Astrocyte of the hippocampus (primary cell): ENCODE measurements at places on chromosomes 6 and 20.

DNA sequence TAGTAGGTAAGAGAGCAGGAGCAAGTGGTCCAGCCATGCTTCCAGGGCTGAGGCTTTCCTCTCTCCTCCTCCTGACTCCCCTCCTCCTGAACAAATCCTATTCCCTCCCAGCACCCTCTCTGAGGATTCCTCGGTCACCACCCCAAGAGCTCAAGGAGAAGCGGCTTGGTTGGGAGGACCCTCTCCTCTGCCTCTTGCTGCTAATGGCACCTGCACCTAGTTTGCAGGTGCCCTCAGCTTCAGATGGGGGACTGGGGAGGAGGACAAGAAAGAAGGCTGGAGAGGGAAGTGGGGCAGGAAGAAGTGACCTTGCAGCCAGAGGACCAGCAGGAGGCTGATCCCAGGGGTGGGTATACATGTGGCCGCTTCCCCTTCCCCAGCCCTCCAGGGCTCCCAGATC is 17.5 kb downstream of the NCR2 start:
- no peak for DNase-seq

DNA sequence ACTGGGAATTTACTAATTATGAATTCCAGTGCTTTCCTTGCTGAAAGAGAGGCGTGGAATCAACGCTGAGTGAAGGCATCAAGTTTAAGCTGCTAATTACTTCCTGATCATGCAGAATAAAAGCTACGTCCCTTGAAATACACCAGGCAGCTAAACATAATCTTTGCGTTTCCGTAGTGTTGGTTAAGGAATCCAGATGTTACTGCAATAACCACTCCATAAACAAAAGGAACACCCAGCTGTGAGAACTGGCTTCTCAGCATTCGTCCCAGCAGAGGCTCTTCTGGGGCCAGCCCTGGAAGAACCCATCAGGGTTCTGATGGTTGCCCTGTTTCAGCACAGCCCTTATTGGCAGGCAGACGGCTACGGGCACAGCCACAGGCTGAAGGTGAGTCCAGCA is 111.4 kb downstream of the CDH26 start:
- no peak for DNase-seq

- DNase-seq = no peak
Measured at GRCh38 chr20:48096212-48096875, 311.1 kb upstream of the SULF2 start.

DNA sequence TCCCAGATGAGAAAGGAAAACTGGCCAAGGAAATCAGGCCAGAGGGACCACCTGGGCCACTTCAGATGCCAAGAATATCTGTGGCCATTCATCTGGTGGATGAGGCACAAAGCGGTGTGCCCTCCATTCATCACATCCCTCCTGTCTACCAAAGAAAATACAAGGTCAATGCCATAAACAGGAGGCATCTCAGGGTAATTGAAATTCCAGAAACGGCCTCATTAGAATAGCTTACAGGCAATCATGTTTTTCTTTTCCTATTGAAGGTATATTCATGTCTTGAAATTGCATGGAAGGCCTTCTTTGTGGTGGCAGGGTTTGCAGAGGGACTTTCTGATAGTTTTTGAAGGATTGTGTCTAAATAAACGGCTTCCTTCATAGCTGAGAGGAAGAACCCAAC is 578.3 kb downstream of the HAO1 start:
- DNase-seq = no peak

DNA sequence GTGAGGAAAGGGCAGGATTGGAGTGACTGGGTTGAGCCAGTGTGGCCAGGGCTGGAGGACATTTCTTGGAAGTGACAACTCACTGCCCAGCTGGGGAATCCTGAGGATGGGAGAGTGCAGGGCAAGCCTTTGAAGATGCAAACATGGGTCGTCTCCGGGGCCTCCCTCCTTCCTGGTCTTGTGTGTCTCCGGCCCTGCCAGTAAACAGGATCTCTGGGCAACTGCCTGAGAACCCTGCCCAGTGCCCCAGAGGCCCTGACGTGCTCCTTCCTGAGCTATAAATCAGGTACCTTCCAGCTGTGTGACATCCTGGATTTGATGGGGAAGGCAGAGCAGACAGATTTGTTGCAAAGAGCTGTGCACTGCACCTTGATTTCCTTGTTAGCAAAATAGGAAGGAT is 12.9 kb upstream of the TCF15 start:
- no peak for DNase-seq

- DNase-seq = no peak
Measured at GRCh38 chr6:42935322-42935721, 6.0 kb downstream of the CNPY3 start.

GRCh38 chr20:57448764-57449354 is 57.7 kb downstream of the RBM38 start:
- DNase-seq = no peak

- no peak for DNase-seq
Measured at GRCh38 chr20:14984768-14985622, 647.6 kb upstream of the FLRT3 start.

GRCh38 chr6:158955255-158955654 is 44.7 kb downstream of the RSPH3 start:
- no peak for DNase-seq

DNA sequence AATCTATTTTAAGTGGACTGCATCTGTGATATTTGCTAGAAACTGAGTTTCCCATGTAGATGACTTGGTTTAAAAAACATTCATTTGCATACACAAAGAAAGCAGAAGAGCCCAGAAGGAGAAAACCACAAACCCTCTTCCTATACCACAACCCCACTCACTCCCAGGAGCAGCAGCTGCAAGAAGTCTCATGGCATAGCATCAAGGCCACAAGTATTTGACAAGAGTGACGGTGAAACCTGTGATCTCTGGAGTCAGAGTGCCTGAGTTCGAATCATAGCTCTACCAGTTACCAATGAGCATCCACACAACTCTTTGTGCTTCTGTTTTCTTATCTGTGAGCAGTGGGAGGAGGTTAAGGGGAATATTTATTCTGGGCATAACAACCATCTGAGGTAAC is 44.7 kb upstream of the SIRPG start:
- DNase-seq = peak; percentile 30

DNA sequence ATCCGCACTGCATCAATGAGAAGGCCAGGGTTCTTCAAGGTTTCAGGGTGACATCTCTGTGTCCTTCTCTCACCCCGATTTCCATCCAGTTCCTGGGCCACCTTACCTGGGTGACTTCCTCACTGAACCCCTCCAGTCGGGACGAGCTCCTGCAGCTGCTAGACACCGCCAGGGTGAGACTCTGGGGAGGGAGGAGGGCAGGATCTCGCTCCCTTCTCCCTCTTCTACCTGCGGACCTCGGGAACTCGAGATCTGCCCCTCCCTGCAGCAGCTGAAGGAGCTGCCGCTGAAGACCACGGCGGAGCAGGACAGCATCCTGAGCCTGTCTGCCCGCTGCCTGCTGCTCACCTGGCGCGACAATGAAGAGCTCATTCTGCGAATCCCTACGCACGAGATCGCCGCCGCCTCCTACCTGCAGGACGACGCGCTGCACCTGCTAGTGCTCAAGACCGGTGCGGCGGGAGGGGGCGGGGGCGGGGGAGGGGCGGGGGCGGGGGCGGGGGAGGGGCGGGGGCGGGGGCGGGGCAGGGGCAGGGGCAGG is 7.5 kb downstream of the CCM2L start:
- DNase-seq = no peak

DNA sequence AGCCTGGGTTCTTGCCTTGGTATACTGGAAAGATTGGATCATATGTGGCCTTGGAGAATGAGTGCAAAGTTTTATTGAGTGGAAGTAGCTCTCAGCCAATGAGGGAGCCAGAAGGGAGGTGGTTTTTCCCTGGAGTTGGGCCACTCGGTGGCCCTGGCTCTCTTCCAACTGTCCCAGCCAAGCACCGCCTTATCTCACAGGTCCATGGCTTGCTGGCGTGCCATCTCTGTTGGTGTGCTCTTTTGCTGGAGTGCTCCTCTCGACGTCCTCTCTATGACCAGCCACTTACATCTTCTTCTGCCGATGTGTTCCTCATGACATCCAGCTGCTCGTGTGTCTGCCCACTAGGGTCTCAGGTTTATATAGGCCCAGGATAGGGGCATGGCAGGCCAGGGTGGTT is 505.9 kb upstream of the SYNCRIP start:
- DNase-seq = no peak

GRCh38 chr6:91941838-91942237 is 1355.0 kb upstream of the MAP3K7 start:
- no peak for DNase-seq

GRCh38 chr6:145904391-145904790 is 59.8 kb downstream of the SHPRH start:
- DNase-seq = no peak

GRCh38 chr20:3670511-3670910 is 7.3 kb upstream of the GFRA4 start:
- no peak for DNase-seq

GRCh38 chr6:30219244-30219643 is 6.0 kb upstream of the TRIM26 start:
- peak; percentile 70 for DNase-seq

DNA sequence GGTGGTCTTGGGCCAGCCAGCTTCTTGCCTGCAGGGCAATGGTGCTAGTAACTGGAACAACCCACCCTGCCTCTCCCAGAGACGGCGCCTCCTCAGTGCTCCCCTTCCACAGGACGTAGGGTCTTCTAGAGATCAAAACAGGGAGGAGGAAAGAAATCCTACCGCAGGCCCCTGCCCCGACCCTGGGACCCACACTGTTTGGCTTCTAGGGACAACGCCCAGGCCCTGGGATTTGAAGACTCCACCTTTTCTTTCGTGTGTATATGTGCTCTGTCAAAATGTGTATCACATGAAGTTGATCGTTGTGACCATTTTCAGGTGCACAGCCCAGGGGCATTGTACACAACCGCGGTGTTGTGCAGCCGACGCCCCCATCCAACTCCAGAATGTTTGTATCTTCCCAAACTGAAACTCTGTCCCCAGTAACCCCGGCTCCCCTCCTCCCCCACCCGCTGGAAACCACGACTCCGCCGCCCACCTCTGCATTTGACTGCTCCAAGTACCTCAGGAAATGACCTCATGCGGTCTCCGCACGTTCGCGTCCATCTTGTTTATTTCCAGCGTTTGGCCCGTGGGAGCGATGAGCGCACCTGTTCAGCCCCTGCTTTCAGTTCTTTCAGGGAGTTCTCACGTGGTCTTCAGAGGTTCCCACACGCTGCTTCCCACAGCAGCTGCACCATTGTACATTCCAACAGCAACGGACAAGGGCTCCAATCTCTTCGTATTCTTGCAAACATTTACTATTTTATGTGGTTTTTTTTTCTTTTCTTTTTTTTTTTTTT is 3.4 kb upstream of the BHLHE23 start:
- no peak for DNase-seq

GRCh38 chr6:16201706-16202105 is 36.7 kb upstream of the GMPR start:
- no peak for DNase-seq

DNA sequence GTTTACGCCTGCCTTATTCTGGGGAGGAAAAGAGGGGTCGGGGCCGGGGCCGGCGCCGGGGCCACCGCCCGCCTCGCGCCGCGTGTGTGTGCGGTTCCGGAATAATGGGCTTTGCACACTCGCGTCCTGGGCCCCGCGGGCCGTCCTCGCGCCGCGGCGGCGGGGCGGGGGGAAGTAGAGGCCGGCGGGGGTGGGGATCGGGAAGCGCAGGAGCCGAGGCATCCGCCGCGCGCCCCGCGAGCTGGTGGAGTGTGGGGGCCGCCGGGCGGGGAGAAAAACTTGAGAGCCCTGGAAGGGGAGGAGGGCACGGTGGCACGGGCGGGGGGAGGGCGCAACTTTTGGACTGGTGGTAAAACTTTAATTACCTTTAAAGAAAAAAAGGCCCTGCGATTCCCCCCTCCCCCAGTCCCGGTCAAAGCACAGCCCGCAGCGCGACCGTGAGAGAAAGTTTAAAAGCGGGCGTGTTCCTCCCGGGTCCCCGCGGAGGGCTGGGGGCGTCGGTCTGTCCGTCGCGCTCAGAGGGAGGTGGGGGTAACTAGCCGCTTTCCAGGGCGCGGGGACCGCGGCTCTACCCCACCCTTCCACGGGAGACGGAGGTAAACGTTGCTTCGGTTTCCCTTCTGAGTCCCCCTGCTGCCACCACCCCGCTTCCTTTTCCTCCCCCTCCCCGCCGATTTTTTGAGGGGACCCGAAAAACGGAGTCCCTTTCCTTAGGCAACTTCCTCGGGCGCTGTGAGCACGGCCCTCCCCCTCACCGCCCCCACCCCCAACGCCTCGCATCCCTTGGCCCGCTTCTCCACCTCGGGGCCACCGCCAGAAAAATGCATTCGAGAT is 1.9 kb downstream of the L3MBTL3 start:
- DNase-seq = peak; percentile 44

DNA sequence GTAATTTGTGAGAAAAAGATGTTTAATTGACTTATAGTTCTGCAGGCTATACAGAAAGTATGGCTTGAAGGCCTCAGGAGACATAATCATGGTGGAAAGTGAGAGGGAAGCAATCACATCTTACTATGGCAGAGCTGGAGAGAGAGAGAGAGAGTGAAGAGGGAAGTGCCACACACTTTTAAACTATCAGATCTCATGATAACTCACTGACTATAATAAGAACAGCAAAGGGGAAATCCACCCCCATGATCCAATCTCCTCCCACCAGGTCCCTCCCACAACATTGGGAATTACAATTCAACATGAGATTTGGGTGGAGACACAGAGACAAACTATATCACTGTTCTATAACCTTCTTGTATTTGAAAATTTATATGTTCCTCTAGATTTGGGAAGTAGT is 117.2 kb upstream of the BMP5 start:
- DNase-seq = no peak

- DNase-seq = no peak
Measured at GRCh38 chr6:148435386-148435785, 92.7 kb downstream of the SASH1 start.

DNA sequence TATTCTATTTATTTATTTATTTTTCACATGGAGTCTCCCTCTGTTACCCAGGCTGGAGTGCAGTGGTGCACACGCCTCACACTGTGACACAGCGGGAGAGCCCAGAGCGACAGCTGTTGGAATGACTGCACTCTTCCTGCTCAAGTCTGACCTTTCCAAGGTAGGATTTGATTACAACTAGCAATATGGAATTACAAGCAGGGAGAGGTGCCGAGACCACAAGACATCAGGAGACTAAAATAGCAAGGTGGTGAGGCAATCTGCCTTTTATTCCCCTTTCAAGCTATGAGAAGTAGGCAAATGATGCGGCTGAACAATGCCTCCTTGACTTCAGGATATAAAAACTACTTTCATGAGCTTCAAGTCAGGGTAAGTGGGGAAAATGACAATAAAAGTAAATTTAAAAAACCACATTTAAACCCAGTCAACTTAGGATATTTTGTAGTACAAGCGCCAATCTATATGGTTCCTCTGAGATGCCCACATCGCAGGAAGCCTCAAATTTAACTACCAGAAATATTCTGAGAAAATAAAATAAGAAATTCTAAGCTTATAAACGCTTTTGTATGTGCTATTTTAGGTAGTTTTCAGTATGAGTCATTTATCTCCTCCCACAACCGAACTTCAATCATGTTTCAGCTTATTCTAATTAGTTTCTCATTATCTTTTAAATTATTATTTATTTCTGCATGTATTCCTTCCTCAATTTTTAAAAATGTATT is 146.9 kb upstream of the SGK1 start:
- DNase-seq = peak; percentile 90

- DNase-seq = peak; percentile 33
Measured at GRCh38 chr6:44771647-44772415, 384.3 kb downstream of the CDC5L start.

GRCh38 chr6:31907158-31907813 is 5.4 kb upstream of the ZBTB12 start:
- DNase-seq = peak; percentile 55
